Right hindlimb (tissue), 1 donor: ENCODE measurements at places on chromosomes 11 and 22.

- DNase-seq, result no peak
Measured at GRCh38 chr22:20283674-20284066, 15.6 kb upstream of the RTN4R start.

- DNase-seq, result no peak
Measured at GRCh38 chr11:26025676-26026075, 306.3 kb upstream of the ANO3 start.

DNA sequence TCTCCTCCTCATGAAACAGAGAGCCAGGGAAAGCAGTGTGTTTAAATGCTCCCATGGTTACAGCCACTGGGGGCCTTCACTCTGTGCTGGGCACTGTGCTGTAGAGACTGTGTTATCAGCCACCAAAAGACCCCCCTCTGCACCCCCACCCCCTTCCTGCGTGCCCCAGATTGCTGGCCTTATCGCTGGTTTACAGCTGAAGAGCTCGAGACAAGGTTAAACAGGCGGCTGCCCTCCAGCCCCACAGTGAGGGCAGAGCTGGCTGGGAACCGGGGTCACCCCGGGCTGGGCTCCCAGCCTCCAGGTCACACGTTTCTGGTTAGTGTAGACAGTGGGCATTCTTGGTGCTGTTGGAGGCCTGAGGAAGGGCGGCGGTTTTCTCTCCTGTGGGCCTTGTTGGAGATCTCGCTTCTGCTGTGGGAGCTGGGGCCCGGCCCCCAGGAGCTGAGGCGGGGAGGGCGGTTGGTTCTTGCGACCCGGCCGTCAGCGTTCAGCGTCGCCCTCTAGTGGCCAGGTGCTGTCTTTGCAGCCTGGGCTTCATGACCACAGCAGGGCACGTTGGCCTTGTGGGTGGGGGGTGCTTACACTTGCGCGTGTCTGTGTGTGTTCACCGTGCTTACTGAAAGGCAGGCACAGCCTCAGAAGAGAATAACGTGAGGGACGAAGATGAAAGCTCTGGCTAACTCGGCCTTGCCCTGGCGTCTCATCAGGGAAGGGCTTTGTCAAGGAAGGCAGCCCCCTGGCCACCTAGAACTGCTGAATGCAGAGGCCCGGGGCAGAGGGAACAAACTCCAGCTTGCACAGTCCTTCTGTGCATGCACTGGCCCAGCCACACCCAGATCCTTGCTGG lies 40.8 kb downstream of the TBC1D22A start:
- DNase-seq, result no peak

DNA sequence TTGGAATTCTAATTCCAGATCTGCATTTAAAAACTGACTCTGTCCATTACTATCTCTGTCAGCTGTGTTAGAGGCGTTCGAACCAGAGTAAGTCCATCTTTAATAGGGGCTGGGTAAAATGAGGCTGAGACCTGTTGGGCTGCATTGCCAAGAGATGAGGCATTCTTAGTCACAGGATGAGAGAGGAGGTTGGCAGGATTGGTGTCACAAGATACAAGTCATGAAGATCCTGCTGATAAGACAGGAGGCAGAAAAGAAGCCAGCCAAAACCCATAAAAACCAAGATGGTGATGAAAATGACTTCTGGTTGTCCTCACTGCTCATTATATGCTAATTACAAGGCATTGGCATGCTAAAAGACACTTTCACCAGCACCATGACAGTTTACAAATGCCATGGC lies 356.3 kb upstream of the ISX start:
- DNase-seq, result no peak

DNA sequence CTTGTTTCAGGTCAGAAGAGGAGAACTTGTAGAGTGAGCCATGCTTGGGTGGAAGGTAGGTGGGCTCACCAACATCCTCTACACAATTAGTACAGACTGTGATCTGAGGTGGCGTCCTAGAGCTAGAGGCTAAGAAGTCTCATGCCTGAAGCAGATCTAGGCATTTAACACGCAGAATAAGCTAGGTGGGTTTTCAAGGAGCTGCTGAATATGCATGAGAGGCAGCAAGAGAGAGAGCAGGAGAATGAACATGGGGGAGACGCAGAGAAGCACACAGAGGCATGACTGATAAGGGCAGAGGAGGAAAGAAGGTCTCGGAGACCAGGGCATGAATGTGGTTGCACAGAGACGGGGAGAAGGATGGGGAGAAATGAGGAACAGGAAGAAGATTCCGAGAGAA lies 36.8 kb upstream of the JAM3 start:
- DNase-seq, result no peak

DNA sequence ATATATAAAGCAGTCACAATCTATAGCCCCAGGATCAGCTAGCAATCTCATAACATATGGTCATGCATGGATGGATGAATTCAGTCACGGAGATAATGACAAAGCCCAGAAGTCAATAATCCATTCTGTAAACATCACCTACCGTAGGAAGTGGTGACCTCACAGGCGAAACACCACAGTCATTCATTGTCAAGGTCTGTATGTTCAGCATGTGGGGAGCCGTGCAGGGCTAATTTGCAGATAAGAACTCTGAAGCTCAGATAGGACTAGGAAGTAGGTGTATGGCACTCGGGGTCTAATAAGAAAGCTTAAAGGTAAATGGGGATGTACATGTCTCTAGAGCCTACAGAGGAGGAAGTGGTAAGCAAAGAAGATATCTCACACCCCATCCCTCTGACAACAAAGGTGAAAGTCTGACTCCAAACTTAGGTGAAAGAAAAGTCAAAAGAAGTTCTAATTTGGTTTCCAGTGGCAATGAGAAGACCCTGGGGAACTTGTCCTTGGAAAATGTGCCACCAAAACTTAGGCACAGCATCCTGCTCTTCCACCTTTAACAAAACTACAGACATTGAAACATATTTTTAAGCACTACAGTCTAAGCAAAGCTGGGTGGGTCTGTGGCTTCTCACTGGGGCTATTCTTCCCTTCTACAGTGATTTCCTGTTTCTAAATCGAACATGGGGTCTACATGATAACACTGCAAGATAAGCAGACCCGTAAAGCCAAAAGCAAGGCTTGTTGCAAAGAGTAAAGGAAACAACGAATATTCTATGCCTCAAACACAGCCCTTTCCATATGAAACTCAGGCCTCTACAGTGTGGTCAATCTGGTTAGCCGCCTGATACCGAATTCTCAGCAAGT lies 5.2 kb downstream of the CRTAM start:
- DNase-seq, result no peak

DNA sequence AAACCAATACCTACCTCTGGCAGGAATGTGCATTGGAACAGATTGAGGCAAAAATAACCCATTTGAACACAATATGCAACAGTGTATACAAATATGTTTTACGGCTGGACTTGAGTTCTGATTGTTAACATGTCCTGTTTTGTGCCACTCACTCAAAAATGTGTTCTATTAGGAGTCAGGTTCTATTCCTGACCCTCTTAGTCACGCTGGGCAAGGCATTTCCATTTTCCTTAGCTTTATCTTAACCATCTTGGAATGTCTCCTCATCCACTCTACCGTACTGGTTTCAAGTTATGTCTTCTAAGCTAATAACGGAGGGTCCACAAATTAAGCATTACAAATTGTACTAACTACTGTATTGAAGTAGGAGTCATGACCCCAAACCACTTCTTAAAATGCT lies 78.6 kb downstream of the MAML2 start:
- DNase-seq, result no peak

- DNase-seq, result peak; percentile 73
Measured at GRCh38 chr22:41401781-41402648, 20.3 kb downstream of the TEF start.

- DNase-seq, result no peak
Measured at GRCh38 chr22:27523711-27524110, 277.8 kb downstream of the MN1 start.

GRCh38 chr22:30246814-30247376 lies 336 bp upstream of the LIF start:
- no peak for DNase-seq

DNA sequence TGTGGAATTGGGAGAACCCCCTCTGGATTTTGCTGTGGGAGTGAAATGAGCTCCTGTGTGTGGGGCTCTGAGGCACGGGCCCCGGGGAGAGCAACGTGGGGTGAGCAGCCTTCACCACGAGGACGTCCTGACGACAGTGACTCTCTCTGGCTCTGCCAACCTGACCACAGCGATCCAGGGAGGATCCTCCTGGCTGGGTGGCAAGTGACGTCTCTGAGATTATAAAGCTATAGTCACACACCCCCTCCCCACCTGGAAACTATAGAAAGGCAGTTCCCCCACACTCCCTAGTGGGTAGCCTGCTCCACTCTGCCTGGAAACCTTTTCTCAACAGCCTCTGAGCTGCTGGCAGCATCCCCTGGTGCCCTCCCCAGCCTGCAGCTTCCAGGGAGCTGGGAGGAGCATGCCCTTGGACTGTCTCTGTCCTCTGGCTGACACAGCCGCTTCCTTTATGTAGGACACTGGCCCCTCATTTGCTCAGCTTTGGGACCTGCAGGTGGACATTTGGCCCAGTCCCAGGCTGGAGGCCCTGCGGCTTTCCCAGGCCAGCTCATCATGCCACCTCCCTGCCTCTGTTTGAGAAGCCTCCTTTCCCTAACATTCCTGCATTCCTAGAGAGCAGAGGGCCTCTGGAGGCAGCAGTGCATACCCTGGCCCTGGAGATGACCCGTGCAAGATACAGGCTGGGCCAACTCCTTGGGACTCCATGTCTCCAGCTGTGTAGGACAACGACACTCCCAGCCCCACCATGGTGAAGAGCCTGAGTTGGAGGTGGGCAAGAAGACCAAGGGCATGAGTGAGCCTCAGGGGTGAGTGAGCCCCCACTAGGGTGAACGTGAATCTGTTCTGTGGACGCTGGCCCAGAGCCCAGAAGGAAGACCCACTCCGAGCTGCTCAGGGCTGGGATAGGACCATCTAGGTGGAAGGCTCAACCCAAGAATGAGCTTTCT lies 314.0 kb downstream of the NTM start:
- no peak for DNase-seq

GRCh38 chr22:47994601-47995263 lies 1232.3 kb downstream of the TBC1D22A start:
- DNase-seq, result no peak

DNA sequence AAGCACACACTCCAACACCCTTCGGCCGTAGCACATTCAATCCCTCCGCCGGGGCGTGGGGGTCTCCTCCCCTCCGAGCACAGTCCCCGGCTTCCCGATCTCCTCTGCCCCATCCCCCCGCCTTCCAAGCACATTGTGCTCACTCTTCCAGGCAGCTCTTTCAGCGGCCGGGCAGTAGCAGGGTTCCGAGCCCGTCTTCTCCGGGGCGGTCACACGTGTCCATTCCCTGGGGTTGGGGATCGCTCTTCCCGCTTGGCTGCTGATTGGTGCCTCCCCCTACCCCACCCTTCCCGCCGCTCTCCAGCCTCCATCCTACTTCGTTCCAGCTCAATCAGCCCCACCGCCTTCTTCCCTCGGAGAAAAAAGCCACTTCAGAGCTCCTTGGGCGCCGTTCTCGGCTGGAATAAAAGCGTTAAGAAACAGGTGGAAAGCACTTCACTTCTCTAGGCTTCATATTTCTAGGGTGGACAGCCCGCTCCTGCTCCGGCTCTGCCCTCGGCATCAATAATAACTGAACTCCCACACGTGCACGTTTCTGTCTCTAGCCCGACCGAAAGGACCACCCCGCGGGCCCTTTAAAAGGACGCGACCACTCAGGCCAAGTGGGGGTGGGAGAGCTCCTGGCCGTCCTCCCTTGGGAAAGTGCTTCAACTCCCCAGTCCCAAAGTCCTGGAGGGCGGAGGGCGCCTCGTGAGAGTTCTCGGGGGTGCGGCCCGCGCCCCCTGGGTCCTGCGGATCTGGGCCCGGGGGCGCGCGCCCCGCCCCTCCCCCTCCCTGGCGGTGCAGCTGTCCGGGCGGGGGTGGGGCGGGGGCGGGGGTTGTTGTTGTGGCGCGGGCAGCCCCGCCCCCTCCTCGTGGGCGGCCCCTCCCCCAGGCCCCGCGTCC lies 464 bp upstream of the CECR2 start:
- peak; percentile 83 for DNase-seq

- DNase-seq, result no peak
Measured at GRCh38 chr11:100769165-100769564, 82.1 kb downstream of the ARHGAP42 start.
